Mammary epithelial cell (primary cell): ENCODE measurements at places on chromosomes 6 and 20.

DNA sequence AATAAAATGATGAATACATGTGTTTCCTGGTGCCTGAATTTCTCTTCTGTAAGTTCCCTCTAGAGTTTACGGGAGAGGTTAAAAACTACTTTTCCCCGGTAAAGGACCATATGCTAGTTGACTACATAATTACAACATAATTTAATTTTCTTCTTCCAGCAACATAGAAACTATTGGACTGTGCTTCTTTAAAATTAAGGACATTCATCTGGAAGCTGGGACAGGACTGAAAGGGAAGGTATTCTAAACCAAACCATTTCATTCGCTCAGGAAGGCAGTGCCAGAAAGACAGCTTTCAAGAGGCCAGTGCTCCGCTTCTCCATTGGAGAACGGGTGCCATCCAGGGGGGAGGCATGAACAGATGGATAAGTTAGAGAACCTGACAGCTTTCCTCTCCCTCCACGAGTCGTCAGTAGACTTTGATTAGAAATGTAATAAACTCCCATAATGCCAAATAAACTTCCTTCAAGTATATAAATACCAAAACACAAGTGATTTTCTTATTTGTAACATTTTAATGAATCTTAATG, 458.0 kb upstream of the SOX4 start:
- DNase-seq: no peak

GRCh38 chr6:148389086-148389485, 46.4 kb downstream of the SASH1 start:
- no peak for DNase-seq

GRCh38 chr20:17875106-17875980, 93.3 kb downstream of the SNX5 start:
- no peak for DNase-seq

GRCh38 chr6:17483391-17484016, 90.1 kb downstream of the CAP2 start:
- no peak for DNase-seq

- no peak for DNase-seq
These were observed 409.6 kb upstream of the CHD6 start for GRCh38 chr20:42027746-42028268.

DNA sequence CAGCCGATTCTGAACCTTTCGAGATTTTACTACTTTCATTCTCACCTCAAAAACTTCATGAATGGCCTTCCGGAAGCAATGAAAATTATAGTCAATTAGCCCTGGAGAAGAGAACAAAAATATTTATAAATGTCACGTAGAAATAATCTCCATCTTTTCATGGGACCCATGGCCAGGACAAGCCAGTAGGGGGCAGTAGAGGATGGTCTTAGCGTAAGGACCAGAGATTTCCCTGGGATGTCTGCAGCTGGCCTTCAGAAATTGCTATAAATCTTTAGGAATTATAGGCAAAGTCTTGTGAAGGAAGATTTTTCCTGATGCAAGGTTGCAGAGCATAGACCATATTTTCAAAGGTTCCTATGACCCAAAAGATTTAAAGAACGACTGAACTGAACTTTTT, 15.6 kb upstream of the UBE2J1 start:
- peak; percentile 26 for DNase-seq

DNA sequence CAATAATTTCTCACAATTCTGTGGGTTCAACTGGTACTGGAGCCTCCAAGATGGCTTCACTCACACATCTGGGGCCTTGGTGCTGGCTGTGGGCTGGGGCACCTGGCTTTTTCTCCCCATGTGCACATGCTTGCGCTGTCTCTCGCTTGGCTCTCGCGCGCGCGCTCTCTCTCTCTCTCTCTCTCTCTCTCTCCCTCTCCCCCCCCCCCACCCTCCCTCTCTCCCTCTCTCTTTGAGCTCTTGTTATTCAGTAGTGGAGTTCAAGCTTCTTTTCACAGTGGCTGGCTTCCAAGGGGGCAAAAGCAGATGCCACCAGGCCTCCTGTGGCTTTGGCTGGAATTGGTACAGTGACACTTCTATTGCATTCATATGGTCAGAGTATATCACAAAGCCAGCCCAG, 10.8 kb upstream of the TBCC start:
- DNase-seq: no peak

DNA sequence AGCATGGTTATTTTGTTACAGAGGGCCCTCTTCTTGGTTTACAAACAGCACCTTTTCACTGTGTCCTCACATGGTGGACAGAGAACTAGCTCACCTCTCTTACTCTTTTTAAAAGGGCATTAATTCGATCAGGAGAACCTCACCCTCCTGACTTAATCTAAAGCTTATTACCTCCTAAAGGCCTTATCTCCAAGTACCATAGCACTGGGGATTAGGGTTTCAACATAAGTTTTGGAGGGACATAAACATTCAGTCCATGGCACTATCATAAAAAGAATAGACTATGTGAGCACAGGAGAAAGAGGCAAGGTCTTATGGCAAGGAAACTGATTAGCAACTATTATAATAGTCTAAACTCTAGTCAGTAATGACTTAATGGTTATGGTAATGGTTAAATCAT, 736.2 kb upstream of the ADGRB3 start:
- no peak for DNase-seq

- DNase-seq: no peak
These were observed 670.3 kb downstream of the UTRN start for GRCh38 chr6:144955392-144955791.

DNA sequence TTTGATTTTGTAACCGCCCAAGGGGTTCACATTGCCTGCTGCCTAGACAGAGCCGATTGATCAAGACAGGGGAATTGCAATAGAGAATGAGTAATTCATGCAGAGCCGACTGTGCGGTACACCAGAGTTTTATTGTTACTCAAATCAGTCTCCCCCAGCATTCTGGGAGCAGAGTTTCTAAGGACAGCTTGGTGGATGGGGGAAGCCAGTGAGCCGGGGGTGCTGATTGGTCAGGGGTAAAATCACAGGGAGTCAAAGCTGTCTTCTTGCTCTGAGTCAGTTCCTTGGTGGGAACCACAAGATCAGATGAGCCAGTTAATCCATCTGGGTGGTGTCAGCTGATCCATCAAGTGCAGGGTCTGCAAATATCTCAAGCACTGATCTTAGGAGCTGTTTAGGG, 60.0 kb upstream of the EZR start:
- DNase-seq: peak; percentile 32

- no peak for DNase-seq
These were observed 88.0 kb upstream of the ELOVL5 start for GRCh38 chr6:53436526-53437303.

GRCh38 chr20:17873410-17874270, 95.0 kb downstream of the SNX5 start:
- no peak for DNase-seq

DNA sequence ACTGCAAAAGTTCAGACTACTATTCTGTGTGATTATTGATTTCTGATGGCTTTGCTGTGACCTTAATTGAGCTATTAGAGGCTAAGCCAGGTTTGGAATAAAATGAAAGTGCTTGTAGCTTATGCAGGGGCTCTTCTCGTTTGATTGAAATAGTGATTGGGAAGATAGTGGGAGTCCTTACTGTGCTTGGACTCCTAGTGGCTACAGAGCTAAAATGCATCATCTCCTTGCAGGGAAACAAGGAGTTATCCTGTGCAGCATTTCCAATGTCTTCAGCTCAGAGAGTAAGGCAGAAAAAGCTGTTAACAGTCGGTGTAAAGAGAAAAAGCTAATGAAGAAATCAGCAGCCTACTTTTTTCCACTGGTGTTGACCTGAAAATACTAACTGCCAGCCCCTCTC, 173.5 kb downstream of the SLC35F1 start:
- DNase-seq: no peak

GRCh38 chr20:7196481-7196880, 429.0 kb downstream of the BMP2 start:
- DNase-seq: peak; percentile 69
